ENCODE measurements at places on chromosomes 5 and 9.

- DNase-seq = no peak
Observed at GRCh38 chr5:150294551-150295071, 5.0 kb upstream of the CAMK2A start.

DNA sequence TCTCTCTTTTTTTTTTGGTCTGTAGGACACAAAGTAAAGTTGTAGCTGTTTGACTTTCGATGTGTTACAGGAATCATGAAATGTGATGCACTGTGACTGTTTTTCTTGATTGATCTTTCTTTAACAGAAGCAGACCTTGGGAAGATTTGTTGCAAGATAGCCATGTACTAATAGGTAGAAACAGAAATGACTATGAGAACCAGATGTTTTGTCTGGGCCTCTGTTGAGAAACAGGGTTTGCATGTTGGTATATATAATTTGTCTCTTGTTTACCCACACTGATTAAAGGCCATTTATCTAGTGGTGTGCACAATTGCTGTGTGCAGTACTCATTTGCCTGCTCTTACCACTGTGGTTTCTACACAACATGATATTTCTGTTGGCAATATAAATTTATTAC, 125.1 kb downstream of the HACD4 start:
- no peak for DNase-seq

GRCh38 chr9:114899995-114900394, 30.4 kb downstream of the TNFSF8 start:
- DNase-seq = no peak

- DNase-seq = no peak
Observed at GRCh38 chr5:31194468-31194813, 955 bp downstream of the CDH6 start.

DNA sequence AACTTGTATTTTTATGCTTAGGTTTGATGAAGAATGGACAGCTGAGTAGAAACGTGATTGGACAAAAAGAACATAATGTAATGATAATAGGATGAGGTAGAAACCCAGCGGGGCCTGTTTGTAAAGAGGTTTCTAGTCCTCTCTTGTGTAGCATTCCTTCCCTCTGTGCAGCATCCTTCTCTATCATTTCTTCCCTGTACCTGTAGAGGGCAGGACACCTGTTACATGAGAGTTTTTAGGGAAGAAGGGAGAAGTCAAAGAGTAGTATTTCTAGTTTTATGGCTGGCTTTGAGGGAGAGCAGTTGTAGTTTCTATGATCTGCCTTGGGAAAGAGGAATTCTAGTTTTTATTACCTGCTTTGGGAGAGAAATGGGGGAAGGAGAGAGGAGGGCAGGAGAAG, 162.1 kb upstream of the FST start:
- DNase-seq = no peak

GRCh38 chr5:31361234-31361633, 167.7 kb downstream of the CDH6 start:
- no peak for DNase-seq

DNA sequence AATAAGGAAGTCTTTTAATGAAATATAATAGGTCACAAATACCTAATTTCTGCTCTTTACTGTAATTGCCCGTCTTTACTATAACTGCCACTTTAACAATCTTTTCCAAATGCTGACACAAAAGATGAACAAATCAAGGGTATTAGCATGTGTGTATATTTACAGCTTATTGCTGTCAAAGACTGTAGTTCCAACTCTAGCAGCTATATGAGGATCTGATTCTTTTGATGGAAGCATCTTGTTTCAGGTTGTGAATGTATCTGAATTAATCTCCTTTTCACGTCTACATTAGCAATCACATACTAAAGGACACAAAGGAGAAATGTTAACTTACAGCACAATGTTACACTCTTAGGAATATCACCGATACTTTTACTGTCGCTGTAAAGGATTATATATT, 27.9 kb downstream of the RFX3 start:
- no peak for DNase-seq

Measured in activated T-helper 1 cell treated with anti-CD3 and anti-CD28 coated beads, Interleukin-2, amount 50 U/mL, for 16 hours (primary cell).